Omental fat pad (tissue), 4 donors: ENCODE measurements at places on chromosomes 12 and 14.

DNA sequence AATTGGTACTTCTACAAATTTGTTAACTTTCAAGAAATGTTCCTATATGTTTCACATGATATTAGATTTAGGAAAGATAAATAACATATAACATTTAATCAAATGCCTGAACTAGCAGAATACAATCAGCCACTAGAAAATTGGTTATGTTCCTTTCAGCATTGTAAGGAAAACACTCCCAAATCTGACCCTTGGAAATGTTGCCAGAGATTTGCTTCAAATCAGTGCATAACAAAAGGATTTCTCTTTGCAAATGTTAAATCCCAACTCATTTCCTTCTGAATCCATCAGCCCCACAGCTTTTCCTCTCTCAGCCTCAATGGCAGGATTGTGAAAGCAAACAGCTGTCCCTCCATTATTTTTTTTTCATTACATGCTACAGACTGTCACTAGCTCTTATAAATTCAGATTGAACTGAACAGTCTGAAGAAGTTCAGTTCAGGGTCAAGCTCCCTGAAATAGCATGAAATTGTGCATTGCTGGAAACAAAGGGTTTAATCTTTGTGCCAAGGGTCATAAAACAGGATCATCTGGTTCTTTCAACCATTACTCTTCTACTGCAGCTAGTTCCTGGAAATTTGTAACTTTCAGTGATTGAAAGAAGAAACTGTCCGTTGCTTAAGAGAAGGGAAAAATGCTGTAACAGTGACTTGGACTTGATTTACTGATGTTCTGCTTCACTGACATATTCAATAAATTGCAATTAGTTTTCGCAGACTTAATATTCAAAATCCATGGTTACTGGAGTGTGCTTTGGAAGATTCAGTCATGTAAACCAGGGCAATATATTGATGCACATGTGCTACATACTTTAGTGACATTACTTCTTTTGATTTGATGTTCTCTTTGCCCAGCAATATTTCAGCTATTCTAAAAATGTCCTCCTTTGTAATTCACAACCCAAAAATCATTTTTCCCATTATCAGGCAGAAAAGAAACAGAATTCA is 246.4 kb downstream of the RPL10L start:
- no peak for DNase-seq

DNA sequence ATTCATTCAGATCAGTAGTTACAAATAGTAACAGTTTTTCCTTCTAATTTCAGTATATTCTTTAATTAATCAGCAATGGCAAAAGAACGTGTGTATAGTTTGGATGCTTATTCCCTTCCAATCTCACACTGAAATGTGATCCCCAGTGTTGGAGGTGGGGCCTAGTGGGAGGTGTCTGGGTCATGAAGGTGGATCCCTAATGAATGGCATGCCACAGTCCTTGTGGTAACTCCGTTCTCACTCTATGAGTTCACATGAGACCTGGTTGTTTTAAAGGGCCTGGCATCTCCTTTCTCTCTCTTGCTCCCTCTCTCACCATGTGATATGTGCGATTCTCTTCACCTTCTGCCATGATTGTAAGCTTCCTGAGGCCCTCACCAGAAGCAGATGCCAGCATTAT is 18.9 kb upstream of the SYNDIG1L start:
- DNase-seq = no peak

DNA sequence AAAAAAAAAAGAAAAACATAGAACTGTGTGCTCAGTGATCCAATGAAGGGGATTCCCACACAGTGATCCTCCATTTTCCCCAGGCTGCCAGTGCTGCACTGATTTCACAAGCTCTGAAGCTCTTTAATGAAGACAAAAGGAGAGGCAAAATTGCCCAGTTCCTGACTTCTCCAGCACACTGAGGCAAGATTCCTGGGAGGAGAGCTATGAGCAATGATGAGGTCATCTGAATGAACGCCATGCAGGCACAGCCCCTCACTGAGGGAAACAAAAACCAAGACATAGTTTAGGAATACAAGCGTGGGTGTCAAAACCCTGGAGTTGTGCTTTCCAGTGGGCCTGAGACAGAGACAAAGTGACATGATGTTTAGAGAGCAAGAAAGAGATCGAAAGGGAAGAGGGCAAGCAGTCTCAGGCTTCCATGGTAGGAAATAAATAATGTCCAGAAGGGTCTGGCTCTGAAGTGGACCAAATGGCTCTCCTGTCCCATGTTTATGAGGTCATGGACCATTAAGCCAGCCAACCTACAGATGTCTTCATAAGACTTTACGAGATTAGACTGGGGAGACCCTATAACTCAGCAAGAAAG is 40.9 kb upstream of the SMUG1 start:
- DNase-seq = no peak

GRCh38 chr12:62817556-62818271 is 117.2 kb downstream of the PPM1H start:
- no peak for DNase-seq

- no peak for DNase-seq
Observed at GRCh38 chr12:1995205-1995896, 8.9 kb downstream of the DCP1B start.

DNA sequence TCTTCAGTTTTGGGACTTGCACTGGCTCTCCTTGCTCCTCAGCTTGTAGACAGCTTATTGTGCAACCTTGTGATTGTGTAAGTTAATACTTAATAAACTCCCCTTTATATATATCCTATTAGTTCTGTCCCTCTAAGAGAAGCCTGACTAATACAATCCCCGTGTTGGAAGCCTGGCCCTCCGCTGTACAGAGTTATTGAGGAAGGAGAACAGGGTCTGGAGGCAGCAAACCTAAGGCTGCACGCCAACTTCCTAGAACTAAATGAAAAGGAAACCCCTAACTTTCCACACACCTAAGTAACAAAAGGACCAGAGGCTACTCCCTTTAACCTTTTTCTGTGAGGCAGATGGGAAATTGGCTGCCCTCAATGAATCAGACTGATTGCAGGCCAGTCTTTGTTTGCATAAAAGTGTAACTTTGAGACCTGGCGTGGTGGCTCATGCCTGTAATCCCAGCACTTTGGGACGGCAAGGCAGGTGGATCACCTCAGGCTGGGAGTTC is 42.6 kb upstream of the LIMA1 start:
- DNase-seq = no peak

DNA sequence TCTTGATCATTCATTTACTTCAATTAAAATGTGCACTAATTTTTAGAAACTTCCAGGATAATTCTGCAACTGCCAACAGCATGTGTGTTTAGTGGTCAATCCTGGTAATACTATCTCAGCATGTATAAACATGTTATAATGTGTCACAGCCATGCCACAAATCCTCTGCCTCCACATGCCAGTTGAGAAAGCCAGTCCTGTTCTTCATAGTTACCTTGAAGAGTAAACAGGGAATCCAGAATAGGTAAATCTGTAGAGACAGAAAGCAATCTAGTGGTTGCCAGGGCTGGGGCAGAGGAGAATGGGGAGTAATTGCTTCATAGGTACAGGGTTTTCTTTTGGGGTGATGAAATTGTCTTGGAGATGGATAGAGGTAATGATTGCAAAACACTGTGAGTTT is 85.9 kb downstream of the ARMH4 start:
- DNase-seq = no peak

DNA sequence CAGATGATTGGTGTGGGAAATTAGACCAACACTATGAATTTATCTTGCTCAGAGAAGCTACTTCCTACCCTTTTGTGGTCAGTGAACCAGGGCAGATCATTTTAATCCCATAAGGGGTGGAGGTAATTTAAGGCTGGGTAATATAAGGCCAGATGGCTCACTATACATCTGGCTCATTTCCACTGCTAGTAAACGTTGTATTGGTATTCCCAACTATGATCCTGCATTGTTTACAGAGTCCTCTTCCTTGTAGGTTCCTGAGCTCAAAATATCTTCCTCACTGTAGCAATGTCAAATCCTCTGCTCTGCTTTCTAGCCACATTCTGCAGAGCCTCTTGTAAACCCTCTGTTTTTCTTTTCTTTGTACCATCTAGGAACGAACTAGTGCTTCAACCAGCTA is 93.0 kb upstream of the MGAT4C start:
- no peak for DNase-seq

- DNase-seq = no peak
Observed at GRCh38 chr12:47910486-47910885, 5.7 kb upstream of the VDR start.

DNA sequence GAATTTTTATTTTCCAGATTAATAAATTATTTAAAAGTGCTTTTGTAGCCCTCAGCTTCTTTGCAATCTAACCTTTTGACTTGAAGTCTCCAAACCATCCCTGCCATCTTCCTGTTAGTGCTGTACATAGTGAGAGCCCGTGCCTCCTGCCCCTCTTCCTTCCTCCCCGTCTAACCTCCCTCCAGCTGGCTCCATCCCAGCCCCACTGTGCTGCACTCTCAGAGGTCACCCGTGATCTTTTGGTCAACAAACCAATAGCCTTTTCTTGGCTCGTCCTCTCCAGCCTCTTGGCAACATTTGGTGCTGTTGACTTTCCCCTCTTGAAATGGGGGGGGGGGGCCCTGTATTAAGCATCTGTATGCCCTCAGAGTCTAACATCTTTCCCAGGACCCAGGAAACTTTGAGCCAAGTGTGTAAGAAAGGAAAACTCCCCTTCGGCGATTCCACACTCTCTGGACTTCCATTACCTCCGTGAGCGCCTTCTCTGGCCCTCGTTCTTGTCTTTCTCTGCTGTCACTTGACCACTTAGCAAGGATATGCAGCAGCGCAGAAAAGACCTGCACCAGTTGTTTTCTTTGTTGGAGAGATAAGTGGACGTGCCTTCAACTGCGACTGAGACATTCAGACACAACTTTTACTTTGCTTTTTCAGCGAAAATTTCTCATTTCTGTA is 44.1 kb downstream of the FBXW8 start:
- no peak for DNase-seq

DNA sequence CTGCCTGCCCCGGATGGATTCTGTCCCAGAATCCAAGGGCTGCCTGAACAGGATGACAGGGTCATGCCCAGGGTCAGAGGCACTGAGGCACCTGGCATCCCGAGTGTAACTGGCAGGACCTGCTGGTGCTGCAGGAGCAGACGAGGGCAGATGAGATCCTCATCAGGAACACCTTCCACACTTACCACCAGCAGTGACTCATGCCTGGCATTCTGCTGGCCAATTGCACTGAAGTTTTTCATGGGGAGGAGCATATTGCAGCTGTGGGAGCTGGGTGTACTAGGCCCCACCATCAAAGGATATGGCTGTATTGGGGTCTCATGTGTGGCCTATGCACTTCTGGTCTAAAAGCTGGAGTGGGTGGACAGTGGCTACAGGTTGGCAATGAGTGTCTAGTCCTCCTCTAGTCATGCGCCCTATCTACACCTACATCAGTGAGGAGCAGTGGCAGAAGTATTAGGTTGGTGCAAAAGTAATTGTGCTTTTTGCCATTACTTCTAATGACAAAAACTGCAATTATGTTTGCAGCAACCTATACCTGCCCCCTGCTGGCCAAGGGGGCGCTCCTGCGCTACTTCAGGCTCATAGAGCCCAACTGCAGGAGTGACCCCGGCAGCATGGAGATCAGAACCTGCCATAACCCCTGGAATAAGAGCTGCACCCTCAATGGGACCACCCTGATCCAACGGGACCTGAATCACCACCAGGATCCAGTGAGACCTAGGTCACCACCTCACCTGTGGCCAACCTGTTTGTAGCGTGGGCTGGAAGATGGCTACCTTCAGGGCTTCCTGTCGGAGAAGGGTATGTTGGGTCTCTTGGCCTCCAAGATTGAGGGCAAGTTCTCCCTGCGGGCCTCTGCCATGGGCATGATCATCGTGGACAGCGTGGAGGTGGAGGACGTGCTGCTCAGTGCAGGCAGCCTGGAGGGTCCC is 8.0 kb upstream of the C12orf42 start:
- DNase-seq = no peak

DNA sequence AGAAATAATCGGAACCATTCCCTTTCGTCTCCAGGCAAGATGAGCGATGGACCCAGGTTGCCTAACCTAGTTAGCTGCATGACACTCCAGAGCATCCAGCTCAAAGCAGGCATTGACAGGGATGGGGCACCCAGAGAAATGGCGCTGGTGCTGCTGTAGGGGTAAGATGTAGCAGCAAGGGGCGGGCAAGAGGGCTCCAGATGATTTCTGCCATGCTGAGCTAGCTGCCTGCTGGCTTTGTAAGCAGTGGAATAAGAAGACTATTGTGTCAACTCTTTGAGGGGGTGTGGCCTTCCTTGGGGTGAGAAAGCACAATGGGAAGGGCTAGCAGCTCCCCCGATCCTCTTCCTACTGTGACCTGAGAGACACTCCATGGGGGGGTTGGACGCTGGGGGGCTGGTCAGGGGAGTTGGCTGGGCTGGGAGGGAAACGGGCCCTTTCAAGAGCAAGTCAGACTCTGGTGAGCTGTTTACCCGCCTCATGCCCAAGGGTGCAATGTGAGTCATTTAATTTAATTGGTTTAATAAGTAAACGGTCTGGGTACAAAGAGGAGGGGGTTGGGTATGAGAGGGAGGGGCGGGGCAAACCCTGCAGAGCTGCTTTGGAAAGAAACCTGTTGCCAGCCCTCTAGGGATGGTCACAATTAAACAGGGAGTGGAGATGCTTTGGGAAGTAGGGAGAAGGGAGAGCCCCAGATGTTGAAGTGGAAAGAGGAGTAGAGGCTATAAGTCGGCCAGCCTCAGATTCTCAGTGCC is 50.5 kb downstream of the B4GALNT3 start:
- DNase-seq = no peak

GRCh38 chr12:12693111-12693671 is 2.8 kb downstream of the GPR19 start:
- DNase-seq = no peak

GRCh38 chr12:27462851-27463250 is 16.3 kb downstream of the SMCO2 start:
- DNase-seq = no peak

DNA sequence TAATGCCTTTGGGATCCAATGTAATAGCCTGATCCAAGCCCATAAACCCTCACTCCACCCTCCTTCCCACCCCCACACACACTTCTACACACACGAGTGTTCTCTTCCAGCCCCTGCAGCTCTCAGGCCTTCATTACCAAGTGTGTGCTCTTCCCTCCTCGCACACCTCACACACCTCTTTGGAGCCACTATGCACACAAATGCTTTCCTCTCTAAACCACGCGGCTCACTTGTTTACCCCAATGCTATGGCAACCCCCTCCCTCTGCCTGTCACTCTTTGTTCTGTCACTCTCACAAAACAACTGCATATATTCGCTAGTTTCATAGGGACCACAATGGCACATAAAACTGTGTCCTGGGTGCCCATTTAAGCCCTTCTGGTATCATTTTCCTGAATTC is 35.1 kb downstream of the PPP2R5E start:
- no peak for DNase-seq

DNA sequence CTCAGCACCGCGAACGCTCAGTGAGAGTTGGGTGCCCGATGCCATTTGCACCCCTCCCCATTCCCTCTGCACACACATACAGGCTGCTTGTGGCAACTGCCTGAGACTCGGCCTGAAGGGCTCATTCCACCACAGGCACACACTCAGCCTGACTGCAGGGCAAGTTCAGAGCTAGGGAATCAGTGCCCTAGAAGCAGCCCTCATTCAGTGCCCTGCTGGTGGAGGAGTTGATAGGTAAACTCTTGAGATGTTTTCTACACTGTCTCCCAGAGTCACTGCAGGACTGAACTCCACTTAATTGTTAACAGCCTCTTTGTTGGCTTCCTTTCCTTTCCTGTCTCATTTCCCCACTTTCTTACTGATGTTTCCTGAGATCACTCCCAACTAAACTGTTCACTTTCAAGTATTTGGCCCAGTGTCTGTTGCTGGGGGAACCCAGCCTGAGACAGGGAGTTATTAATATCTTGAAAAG is 16.9 kb downstream of the PPP1R36 start:
- no peak for DNase-seq
